C1 segment of cervical spinal cord (tissue), 14 donors: ENCODE measurements at places on chromosomes 5 and 9.

GRCh38 chr5:98259595-98259994 is 513.9 kb upstream of the RGMB start:
- no peak for DNase-seq

DNA sequence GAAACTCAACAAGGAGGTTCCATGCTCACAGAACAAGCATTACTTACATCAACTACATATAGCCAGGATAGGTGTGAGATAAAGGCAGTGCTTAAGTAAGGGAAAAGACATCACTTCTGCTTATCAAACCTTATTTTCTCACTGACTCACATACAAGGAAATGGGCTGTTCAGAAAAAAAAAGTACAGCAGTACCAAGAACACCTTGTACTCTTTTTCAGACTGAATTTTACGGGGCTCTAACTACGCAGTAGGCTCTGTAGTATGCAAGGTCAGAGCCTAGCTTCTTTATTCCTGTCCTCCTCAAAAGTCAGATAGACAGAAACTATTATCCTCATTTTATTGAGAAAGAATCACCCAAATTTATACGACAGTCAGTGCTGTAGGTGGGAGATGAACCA is 5.8 kb downstream of the PSMB7 start:
- no peak for DNase-seq

GRCh38 chr9:131950487-131950886 is 129.2 kb downstream of the MED27 start:
- DNase-seq: no peak

DNA sequence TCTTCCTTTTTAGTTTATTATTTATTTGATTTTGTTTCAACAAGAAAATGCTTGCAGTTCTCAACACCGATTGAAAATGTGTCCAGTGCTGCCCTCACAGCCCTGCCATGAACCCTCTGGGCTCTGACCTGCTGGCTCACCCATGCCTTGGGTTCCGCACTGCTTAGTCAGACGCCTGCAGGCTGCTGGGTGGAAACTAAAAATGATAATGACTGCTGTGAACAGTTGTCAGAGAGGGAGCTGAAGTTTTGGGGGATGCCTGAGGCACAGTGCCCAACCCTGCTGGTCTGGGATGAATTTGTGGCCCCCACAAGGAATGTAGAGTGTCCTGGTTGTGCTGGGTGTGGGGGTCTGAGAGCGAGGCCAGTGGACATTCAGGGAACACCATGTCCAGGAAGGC is 22.2 kb upstream of the CFAP157 start:
- DNase-seq: no peak

GRCh38 chr5:6135977-6136376 is 242.4 kb downstream of the MED10 start:
- no peak for DNase-seq

DNA sequence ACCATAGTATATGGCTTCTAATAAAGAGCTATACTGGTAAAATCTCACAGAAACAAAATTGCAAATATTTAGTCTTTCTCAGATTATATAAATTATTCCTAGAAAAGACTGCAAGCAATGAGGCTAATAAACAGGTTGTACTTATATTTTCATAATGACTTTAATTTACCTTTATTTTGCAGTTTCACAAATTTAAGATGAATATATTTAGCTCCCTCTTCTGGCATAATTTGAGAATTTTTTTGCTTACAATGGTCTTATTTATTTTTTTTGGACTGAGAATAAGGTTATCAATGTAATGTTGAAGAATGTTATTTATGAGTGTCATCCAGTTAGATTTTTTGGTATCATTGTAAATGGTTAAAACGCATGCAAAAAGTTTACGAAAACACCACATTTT is 56.7 kb downstream of the PIK3R1 start:
- DNase-seq: no peak

- no peak for DNase-seq
Observed at GRCh38 chr5:116964438-116964837, 389.8 kb upstream of the SEMA6A start.

DNA sequence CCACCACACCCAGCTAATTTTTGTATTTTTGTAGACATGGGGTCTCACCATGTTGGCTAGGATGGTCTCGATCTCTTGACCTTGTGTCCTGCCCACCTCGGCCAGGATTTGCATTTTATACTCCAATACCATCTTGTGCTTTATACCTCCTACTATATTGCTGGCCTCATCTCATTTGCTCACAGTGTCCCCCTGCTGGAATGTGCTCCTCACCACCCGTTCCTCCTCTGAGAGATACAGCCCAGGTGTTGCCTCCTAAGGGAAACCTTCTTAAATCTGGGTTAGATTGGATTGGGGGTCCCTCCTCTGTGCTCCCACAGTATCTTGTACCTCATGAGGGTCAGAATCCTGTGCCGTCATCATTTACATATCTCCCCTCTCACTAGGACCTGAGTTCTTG is 131.7 kb downstream of the PAPPA start:
- no peak for DNase-seq

GRCh38 chr5:136620016-136620419 is 254.7 kb upstream of the TRPC7 start:
- no peak for DNase-seq

- no peak for DNase-seq
Observed at GRCh38 chr9:38137342-38137741, 68.3 kb upstream of the SHB start.

- DNase-seq: no peak
Observed at GRCh38 chr5:150428106-150428876, 15.6 kb upstream of the CD74 start.

GRCh38 chr5:9398227-9398626 is 147.6 kb downstream of the SEMA5A start:
- DNase-seq: no peak

- peak; percentile 4 for DNase-seq
Observed at GRCh38 chr9:129068990-129069861, 11.7 kb upstream of the DOLPP1 start.

- DNase-seq: no peak
Observed at GRCh38 chr9:35844628-35845270, 15.7 kb downstream of the TMEM8B start.

DNA sequence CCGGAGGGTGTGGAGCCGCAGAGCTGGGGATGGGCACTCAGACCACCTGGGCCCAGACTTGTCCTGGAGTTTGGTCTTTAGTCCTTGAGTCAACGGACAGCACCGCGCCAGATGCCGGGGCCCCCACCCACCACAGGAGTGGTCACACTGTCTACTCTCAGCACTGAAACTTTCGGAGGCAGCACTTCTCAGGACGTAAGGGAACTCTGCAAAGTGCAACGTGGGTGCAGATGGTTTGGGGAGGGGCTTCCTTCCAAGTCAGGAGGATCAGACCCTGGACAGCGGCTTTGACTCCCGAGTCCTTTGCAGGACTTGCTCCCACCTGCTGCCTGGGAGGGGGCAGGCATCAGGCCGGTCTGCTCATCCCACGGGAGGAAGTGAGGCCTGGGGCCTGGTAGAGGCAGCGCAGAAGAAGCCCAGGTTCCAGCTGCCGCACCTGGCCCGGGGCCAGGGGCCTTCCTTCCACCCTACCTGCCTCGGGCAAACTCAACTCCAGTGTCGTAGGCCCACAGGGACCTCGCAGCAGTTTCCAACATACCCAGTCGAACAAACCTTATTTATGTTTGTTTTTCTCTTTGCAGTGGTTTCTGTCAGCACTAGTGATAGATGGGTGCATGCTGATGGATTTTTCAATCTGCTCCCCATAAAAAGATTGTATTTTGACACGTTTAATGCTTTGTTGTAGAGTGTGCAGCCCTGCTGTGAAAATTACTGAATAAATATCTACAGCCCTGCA is 149.8 kb upstream of the PPP1R26 start:
- no peak for DNase-seq

DNA sequence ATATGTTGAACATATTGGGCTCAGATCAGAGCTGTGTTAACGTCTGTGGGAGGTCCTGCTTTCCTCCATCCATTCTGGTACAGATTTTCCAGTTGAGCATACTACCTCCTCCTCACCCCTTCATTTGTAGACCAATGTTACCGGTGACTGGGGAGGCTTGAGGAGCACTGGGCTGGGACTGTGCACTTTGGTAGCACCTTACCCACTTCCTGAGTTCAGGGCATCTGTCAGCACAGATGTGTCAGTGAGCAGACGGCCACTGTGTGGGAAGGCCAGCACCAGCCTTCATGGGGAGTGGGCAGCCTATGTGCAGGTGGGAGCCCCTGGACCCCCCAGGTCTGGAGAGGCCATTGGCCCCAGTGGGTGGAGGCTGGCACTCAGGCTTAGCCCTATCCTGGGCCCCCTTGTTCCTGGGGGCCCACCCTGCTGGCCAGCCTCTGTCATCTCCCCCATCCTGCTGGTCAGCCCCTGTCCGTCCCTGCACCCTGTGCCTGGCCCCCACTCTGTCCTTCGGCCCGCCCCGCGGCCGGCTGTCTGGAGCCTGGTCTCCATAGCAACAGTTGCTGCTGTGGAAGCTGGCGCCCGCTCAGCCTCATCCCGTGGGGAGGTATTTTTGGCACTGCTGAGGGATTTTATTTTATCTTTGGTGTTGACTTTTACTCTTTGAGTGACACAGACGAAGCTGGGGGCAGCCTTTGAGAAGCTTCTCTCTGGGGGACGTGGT is 21.3 kb downstream of the WNK2 start:
- peak; percentile 22 for DNase-seq

DNA sequence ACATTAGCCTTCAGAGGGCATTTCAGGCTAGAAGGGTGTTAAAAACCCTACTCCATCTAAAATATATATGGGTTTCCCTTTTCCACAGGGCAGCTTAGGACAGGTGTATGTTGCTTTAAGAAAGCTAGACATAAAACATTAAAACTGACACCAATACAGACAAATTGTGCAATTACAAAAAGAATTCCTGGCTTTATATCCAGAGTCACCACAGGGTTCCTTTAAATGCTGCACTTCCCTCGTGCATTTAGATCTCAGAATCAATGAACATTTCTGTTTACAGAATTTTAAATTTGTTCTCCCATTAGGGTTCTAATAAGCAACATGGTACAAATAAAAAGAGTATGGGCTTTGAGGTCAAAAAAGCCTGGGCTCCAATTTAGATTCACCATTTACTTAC is 170.2 kb downstream of the MAPKAP1 start:
- DNase-seq: no peak

- no peak for DNase-seq
Observed at GRCh38 chr9:72527801-72528195, 6.4 kb downstream of the TMC1 start.
